ENCODE measurements at places on chromosomes 4 and X.

- no peak for DNase-seq
Observed at GRCh38 chr4:140052050-140052449, 101.9 kb downstream of the MAML3 start.

GRCh38 chrX:41824551-41824950, 98.8 kb downstream of the CASK start:
- DNase-seq, result no peak

- no peak for DNase-seq
Observed at GRCh38 chrX:74280759-74281158, 23.2 kb upstream of the ZCCHC13 start.

GRCh38 chr4:145103496-145103895, 5.4 kb downstream of the ABCE1 start:
- DNase-seq, result no peak

DNA sequence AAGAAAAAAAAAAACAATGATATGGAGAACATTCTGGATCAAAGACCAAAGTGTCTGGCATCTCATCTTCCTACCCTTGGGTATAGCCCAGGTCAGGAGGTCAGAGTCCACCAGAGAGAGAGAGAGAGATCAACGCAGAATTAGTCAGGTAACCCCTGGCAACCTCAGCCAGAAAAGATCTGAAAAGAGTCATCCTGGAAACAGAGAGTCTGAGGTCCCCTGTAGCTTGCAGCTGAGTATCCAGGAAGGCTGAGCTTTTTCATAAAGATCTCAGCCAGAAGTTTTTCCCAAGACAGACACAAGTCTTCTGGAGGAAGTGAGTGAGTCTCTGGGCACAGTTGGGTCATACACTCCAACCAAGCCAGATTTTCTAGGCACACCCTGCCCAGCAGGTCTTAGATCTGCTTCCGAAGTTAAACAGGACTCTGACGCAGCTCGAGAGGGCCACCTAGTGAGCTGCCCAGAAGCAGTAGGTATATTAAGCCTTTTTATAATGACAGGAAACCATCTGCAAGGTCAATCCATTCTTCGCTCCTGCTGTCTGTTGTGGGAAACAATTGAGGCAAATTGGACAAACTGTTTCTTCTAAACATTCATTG, 35.7 kb downstream of the ACE2 start:
- DNase-seq, result no peak

All from stimulated activated CD8-positive, alpha-beta memory T cell treated with anti-CD3 and anti-CD28 coated beads, Interleukin-4, amount 100 ng/mL, for 4 hours (primary cell).